ENCODE measurements at places on chromosomes 2 and 18. TPM values are rescaled to one million over a fixed set of nuclear protein-coding genes. Genes with fewer than 3 reads are reported as not detected.

DNA sequence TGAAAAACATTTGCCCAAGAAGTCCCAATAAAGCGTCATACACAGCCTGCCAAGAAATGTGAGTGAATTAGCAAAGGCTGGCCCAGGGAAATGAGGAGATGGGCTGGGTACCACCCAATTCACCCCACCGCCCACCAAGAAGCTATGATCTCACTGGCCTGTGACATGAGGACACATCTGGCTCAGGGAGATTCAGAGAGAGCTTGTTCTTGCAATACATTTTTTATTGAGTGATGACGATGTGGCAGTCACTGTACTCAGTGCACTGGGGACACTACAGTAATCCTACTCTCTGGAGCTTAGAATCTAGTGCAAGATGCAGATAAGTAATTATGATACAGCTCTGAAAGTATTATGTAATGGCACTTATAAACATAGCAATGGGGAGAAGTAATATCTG is 64.6 kb upstream of the IGFBP2 start:
- no peak overlapping the region for H3K27ac ChIP-seq
- no peak overlapping the region for H3K4me3 ChIP-seq
- H3K4me1 ChIP-seq: no peaks in the 10 kb centered on the region
- no peak for DNase-seq

- no peaks in the 10 kb centered on the region for H3K36me3 ChIP-seq
- H3K27ac ChIP-seq: no peak overlapping the region
- no peaks in the 10 kb centered on the region for H3K4me1 ChIP-seq
- no peak for DNase-seq
- no peak overlapping the region for H3K4me3 ChIP-seq
Measured at GRCh38 chr2:213455316-213456008, 171.2 kb downstream of the SPAG16 start.

DNA sequence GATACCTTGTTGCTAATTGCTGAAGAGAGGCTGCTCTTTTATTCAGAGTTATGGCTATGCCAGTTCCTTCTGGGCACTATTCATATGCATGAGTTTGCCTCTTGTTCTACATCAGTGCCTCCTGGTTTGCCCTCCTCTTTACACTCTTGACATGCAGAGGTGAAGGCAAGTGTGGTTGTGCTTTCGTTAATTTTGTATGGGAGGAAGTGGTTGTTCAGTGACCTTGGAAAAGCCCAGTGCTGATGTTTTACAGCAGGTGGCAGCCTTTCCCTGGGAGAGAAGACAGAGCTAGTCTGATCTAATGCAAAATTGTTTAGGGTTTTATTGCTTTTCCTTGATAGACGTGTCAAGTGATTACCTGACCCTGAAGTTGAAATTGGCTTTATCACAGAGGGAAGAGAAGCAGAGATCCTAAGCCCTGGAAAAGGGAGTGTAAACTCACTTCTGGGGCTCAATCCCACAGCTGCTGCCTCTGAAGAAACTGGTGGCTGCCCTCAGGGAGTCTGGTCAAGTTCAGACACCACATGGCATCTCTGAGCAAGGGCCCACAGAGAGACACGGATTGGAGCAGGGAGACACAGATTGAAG is 30.5 kb upstream of the VPS54 start:
- H3K27ac ChIP-seq: no peak overlapping the region
- DNase-seq: peak; percentile 53

DNA sequence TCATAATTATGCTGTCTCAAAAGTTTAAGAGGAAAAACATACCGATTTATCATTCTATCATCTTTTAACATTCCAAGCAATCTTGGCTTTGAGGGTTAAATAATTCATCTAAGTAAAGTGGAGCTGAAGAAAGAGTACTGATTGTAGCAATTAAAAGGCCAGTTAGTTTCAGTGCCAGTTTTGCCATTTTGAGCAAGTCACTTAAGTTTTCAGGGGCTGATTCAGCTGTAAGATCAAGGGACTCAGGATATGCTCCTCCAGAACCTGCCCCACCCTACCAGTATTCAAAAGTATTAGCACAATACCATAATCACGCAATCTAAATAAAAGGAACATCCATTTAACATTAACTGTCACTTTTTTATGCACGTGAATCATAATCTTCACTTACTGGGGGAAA is 1.9 kb downstream of the SS18 start:
- DNase-seq: no peak
- peaks cover 16% of the 10 kb centered on the region for H3K27me3 ChIP-seq
- peak overlapping the region; percentile 98 for H3K4me3 ChIP-seq
- H3K4me1 ChIP-seq: peaks cover 44% of the 10 kb centered on the region

DNA sequence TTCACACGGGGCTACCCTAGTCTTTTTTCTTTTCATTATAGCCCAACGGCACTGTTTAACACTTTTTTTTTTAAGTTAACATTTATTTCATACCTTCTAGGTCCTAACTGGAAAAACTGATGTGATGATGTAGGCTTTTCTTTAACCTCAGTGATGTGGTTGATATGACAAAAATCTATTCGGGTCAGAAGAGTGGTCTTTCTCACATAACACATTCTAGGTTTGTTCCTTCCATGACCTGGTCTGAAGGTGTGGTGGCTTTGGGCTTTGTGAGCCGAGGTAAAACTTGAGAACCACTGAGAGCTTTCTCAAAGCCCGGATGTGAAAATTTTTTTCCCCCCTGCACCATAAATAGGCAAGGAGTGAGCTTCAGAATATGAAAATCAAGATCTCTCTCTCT is 44.2 kb downstream of the GPD2 start:
- H3K27me3 ChIP-seq: peaks cover 4% of the 10 kb centered on the region
- peak; percentile 63 for DNase-seq
- H3K4me3 ChIP-seq: peak overlapping the region; percentile 63
- H3K36me3 ChIP-seq: peaks cover 8% of the 10 kb centered on the region
- peak overlapping the region; percentile 76 for H3K27ac ChIP-seq

Gene GALNT5
- not detected for polyA plus RNA-seq

DNA sequence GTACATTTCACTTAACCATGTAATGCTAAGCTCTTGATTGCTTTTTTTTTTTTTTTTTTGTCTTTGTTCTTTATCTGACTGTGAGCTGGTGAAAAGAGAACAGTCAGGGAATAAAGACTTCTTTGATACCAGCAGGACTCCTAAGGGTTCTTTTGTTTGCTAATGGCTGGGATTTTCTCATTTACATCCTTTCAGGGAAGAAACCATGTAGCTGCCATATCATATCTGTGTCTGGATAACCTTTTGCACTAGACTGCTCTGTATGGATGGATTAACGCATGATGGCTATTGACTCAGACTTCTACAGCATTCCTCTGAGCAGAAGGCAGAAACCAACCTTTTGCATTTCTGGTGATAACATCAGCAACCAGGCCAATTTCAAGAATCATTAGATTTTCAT is 504.0 kb downstream of the LRRTM4 start:
- H3K4me1 ChIP-seq: no peaks in the 10 kb centered on the region
- no peaks in the 10 kb centered on the region for H3K27me3 ChIP-seq
- no peaks in the 10 kb centered on the region for H3K36me3 ChIP-seq
- no peak for DNase-seq
- no peak overlapping the region for H3K27ac ChIP-seq
- no peak overlapping the region for H3K4me3 ChIP-seq

Gene FAM161A
- 3.0 TPM for polyA plus RNA-seq

- no peak overlapping the region for H3K27ac ChIP-seq
- H3K4me1 ChIP-seq: no peaks in the 10 kb centered on the region
- no peak overlapping the region for H3K4me3 ChIP-seq
- H3K27me3 ChIP-seq: peaks cover 3% of the 10 kb centered on the region
- DNase-seq: no peak
Measured at GRCh38 chr18:3088449-3088848, 75.5 kb upstream of the LPIN2 start.

DNA sequence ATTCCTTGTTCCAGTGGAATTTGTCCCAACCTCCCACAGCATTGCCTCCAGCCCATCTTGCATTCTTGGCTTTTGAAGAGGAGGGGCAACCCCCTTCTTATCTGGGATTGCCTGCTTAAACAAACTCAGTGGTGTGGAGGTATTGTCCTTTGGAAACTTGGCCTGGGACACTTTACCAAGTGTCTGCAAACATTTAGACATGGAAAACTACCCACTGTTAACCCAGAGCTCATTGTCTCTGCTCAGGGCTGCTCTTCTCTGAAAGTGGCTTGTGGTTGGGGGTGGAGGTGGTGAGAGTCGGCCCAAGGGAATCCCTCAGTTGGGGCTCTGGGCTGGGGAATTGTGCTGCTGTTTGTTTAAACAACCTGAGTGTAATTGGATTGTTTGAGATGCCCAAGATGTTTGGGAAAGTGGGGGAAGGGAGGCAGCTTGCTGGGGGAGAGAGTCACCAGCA is 178.3 kb upstream of the GATA6 start:
- peaks cover 12% of the 10 kb centered on the region for H3K27me3 ChIP-seq
- H3K27ac ChIP-seq: no peak overlapping the region

Gene PXDN
- not detected for polyA plus RNA-seq

GRCh38 chr2:120607996-120608395 is 127.7 kb upstream of the GLI2 start:
- no peaks in the 10 kb centered on the region for H3K4me1 ChIP-seq
- H3K27ac ChIP-seq: no peak overlapping the region
- no peak overlapping the region for H3K4me3 ChIP-seq
- DNase-seq: no peak
- no peaks in the 10 kb centered on the region for H3K36me3 ChIP-seq

DNA sequence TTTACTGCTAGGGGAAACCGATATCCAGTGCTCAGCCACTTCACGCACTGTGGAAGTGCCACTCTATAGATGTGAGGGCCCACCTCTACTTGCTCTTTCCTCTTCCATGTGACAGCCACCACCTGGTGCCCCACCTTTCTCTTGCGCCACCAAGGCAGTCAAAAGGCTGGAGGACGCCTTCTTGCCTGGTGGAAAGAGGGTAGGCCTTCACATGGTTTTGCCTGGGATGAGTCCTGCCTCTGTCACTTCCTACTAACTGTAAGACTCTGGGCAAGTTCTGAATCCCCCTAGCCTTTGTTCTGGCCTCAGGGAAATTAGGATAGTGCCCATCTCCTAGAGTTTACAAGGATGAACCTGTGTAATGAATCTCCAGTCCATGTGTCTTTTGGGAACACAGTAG is 66.1 kb upstream of the ODC1 start:
- no peak for DNase-seq
- no peak overlapping the region for H3K27ac ChIP-seq
- no peak overlapping the region for H3K4me3 ChIP-seq

Gene TPRKB
- polyA plus RNA-seq: 59.8 TPM

DNA sequence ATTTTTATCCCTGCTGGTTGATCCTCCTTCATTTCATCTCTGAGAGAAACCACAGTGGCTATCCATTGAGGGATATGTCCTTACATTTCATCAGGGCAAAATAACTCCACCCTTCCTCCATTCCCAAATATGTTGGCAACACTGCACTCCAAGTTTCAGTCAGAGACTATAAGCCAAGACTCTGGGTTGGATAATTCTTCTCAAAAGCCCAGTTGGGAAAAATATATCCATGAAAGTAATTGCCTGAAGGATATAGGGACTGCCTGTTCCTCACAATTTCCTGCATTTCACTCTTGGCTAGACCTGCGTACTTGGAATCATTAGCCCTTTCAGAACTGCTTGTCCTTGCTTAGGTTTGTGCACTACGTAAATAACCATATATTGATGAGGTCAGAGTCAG is 27.9 kb upstream of the EPB41L3 start:
- DNase-seq: no peak
- H3K4me3 ChIP-seq: no peak overlapping the region
- H3K4me1 ChIP-seq: no peaks in the 10 kb centered on the region
- peaks cover 3% of the 10 kb centered on the region for H3K27me3 ChIP-seq

DNA sequence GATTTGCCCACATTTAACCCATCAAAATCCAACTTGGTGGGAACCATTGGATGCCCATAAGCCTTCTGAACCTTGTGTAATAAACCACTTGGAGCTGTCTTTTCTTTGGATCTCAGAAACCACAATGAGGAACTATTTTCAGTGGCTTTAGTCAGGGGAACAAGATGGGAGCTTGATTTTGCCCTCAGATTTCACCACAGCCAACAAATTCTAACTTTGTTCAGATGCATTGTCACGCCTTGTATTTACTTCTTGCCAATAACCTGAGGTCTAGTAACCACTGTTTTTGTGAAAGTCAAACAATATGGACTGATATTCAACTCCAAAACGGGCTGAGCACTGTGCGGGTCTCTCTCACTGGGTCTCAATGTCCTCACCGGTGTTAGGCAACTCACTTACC is 508.2 kb downstream of the TNS1 start:
- H3K36me3 ChIP-seq: no peaks in the 10 kb centered on the region
- no peak overlapping the region for H3K4me3 ChIP-seq
- H3K4me1 ChIP-seq: no peaks in the 10 kb centered on the region
- H3K27ac ChIP-seq: no peak overlapping the region

- no peak overlapping the region for H3K4me3 ChIP-seq
- no peaks in the 10 kb centered on the region for H3K27me3 ChIP-seq
- H3K4me1 ChIP-seq: no peaks in the 10 kb centered on the region
Measured at GRCh38 chr2:206004004-206004693, 81.8 kb downstream of the INO80D start.

- H3K4me1 ChIP-seq: peaks cover 20% of the 10 kb centered on the region
- no peak for DNase-seq
- H3K4me3 ChIP-seq: peak overlapping the region; percentile 65
- H3K27ac ChIP-seq: no peak overlapping the region
Measured at GRCh38 chr2:17879913-17880274, 1.4 kb downstream of the KCNS3 start.

DNA sequence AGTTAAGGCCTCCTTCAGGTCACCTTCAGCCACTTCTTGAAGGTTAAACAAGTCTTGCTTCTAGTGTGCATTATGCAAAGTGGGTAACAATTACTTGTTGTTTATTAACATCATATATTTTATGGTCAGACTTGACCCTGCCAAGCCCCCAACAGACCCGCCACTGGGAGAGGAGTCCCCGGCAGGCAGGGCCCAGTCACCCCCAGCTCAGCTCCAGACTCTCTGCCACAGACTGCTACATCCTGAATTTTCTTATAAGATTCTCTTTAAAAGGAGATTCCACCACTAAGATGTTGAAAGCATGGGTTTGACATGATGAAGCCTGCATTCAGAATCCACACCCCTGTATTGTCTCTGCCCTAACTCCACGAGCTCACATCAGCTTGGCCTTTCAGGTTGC is 174.3 kb upstream of the ARL4C start:
- no peaks in the 10 kb centered on the region for H3K36me3 ChIP-seq
- H3K27me3 ChIP-seq: peaks cover 2% of the 10 kb centered on the region
- H3K27ac ChIP-seq: no peak overlapping the region
- no peak overlapping the region for H3K4me3 ChIP-seq
- no peaks in the 10 kb centered on the region for H3K4me1 ChIP-seq
